Activated CD8-positive, alpha-beta memory T cell treated with anti-CD3 and anti-CD28 coated beads for 24 hours (primary cell): ENCODE measurements at places on chromosomes 5 and 9.

GRCh38 chr9:93354451-93354850 is 97.0 kb upstream of the FAM120A start:
- no peak for DNase-seq

DNA sequence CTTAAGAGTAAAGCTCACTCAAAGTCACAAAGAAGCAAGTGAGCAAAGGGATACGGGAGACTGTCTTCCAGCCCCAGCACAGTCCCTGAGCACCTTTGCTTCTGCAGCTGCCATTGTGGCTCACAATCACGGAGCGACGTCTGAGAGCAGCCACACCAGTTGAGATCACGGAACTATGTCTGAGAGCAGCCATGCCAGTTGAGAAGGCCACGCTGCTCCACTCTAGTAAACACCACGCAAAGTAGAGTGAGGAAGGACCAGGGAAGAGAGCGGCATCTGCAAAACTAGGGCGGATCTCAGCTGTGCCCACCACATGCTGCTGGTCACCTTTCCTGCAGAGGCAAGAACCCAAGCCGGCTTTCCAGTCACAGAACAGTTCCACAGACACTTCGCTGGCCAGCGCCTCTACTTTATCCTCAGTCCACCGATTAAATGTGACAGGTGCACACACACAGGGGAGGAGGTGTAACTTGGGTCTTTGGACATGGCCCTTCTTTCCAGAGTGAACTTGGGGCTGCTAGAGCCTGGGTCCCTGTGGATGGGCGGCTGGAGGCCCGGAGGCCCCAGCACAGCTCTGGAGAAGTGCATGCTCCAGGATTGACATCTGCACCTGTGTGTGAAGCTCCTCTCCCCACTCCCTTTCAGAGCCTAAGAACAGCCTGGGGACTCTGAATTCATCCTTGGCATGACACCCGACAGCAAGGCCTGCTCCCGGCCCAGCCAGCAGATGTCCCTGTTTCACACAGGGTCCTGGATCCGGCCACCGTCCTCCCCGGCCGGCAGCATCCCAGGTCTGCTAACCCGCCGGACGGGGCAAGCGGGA is 324.9 kb upstream of the IRX4 start:
- DNase-seq = no peak

DNA sequence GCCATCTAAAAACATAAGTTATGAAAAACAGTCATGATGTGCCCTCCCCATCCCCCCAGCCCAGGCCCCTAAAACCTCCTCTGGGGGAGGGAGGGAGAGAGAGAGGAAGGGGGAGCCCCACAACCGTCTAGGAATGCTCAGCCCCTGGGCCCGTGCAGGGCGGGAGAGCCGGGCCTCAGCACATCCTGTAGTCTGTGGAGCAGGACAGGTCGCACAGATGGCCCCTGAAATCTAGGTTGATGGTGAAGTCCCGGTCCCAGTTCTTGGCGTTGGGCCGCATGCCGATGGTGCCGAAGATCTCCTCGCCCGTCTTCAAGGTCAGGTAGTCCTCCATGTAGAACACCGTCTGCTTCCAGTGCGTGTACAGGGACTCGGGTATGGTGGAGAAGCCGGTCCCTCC is 38.1 kb downstream of the RAB24 start:
- DNase-seq = no peak

DNA sequence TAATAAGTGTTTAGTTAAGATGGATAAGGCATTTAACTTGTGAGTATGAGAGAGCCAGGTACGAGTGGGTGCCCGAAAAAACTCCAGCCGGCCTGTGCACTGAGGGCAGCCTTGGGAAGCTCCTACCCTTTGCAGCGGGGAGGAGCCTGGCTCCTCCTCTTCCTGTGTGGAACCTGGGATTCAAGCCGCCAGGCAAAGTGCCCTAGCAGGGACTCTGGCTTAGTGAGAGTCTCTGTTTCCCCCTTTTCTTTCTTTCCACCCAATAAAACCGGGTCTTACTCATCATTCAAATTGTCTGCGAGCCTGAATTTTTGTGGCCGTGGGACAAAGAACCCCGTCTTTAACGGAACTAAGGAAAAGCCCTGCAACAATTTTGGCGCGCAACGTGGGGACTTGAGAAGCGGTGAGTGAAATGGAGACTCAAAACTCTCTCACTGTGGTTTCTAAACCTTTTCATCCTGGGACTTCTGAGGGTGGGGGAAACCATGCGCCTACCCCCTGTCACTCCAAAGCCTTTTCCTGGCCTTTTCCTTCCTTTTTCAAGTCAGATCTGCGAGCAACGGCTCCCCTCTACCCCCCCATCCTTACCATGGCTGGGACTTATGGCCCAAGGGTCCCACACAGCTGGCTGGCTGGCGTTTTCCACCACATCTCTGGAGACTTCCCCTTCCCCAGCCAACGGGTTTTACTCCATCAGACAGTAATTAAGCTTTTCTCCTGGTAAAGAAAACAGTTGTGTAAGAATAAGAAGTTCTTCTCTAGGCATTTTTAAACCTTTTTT is 535.7 kb upstream of the ACO1 start:
- DNase-seq = no peak

DNA sequence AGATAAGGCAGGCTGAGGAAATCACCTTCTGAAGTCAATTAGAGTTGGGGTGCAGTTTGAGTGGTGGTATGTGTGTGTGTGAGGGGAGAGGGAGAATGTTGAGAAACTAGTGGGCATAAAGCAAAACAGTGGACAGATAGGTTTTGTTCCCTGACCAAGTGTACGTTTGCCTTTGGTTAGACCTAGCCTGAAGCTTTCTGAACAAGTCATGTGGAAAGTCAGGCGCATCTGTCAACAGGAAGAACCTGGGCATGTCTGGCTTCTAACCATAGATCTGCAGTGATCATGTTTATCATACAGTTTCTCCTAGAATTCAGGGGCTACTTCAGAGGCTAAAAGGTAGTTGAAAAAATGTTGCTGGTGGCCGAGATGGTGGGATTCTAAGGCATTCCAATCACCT is 143.2 kb upstream of the PCA3 start:
- DNase-seq = no peak

- no peak for DNase-seq
These were observed 20.8 kb downstream of the IFNB1 start for GRCh38 chr9:21056931-21057330.

- DNase-seq = no peak
These were observed 102.2 kb upstream of the OSMR start for GRCh38 chr5:38743562-38743961.

DNA sequence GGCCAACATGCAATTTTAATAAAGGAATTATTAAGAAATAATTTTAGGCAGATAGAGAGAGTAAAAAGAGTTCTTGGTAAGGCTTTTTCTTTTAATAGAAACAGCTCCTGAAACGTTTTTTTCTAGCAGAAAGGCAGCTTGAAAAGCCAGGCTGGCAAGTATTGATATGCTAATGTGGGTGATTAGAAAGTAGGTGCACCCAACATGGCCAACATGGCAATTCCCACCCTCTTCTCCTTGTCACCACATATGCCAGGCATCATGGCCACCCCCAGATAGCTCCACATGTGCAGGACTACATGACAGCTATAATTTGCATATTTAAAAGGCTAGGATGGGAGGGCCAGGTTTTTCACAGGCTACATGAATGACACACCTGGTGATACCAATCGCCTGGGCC is 615.2 kb downstream of the PTPRD start:
- no peak for DNase-seq
